Substantia nigra (tissue), 51 donors: ENCODE measurements at places on chromosomes 7 and 10.

GRCh38 chr10:86650151-86650550, 4.2 kb upstream of the OPN4 start:
- no peak for DNase-seq

GRCh38 chr10:8499752-8500390, 445.4 kb downstream of the GATA3 start:
- no peak for DNase-seq

DNA sequence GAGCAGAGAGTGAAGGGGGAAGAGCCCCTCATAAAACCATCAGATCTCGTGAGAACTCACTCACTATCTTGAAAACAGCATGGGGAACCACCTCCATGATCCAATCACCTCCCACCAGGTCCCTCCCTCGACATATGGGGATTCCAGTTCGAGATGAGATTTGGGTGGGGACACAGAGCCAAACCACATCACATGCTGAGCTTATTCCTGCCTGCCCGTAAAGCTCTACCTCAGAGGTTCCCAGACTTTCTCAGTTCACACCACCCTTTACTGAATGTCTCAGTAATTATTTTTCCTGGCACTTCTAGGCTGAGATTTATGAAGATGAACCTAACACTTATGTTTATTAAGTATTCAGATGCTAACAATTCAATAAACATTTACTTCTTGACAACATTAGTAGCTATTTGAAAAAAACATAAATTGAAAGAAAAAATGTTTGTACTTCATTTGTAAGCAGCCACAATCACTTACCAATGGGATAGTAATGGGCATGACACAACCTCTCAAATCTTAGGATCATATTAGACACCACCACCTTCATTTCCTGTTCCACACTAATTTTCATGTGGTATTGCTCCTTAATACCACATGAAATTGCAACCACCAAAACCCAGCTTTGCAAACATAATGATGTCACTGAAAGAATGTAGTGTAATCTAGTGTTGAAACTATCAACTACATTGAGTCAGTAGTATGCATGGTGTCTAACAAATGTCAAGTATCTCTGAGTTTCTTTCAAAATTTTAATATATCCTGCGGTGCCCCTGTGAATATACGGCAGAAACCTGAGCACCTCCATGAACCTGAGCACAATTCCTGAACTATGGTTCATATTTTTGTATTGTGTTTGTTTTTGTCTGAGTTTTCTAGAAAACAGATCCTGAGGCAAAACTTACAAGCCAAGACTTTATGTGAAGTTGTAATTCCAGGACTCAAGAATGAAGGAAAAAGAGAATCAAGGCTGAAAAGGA, 4.5 kb upstream of the DGKI start:
- no peak for DNase-seq

DNA sequence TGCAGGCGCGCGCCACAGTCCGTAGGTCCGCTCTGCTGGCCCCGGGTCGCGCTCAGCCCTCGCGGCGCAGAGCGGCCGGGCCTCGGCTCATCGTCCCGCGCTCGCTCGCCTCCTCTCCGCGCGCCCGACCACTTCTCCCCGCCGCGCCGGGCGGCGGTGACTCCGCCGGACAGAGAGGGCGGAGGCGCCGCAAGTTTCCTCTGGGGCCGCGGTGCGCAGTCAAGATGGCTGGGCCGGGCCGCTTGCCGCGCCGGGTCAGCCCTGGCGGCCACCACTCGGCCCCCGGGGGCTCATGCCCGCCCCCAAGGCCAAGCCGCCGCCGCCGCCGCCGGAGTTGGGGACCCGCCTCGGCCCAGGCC, 441 bp downstream of the FZD8 start:
- no peak for DNase-seq

GRCh38 chr10:21092683-21093524, 195.8 kb upstream of the NEBL start:
- no peak for DNase-seq

- no peak for DNase-seq
Measured at GRCh38 chr7:112521942-112522341, 41.2 kb downstream of the LSMEM1 start.

GRCh38 chr10:44589181-44589943, 204.5 kb upstream of the CXCL12 start:
- DNase-seq: no peak

GRCh38 chr7:90777465-90777864, 181.3 kb downstream of the CDK14 start:
- DNase-seq: no peak

GRCh38 chr10:70175516-70175915, 5.2 kb upstream of the SAR1A start:
- DNase-seq: no peak

GRCh38 chr10:113987805-113988204, 55.9 kb upstream of the ADRB1 start:
- DNase-seq: no peak
